ENCODE measurements at places on chromosomes 3 and 15.

GRCh38 chr3:176906046-176906905, 291.0 kb downstream of the TBL1XR1 start:
- no peak for DNase-seq

- DNase-seq, result no peak
Observed at GRCh38 chr15:39124155-39124552, 456.7 kb upstream of the THBS1 start.

- DNase-seq, result no peak
Observed at GRCh38 chr3:126029241-126029640, 54.7 kb downstream of the SLC41A3 start.

DNA sequence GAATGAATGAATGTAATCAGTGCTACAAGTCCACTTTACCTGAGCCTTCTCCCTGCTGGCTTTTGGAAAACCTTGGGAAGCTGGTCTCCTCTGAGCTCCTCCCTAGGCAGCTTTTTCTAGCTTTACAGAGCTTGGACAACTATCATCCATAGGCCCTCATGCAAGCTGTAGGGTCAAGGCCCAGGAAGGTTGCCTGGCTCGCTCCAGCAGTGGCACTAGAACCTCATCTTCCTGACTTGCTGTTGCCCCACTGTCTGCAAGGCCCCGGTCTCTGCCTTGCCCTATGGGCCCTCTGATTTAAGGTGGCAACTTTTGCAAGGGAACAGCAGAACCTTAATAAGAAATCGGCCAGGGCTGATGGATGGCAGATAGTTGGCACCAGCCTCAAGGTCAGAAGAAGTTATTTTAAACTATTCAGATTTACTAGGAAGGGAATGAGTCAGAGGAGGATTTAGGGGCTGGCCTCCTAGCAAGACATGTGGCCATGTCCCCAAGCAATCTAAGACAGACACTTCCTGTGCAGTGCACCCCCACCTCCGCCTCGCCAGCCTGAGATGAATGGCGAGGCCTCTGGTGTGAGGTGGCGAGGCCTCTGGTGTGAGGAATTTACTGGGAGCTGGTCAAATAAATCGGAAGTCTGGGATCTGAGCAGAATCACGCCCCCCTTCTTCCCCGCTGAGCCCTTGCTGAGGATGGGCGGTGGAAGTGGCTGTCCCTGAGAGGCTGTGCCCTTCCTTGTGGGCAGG, 180.8 kb downstream of the MEGF11 start:
- DNase-seq, result no peak

GRCh38 chr3:98705694-98706093, 57.4 kb upstream of the ST3GAL6 start:
- DNase-seq, result no peak

DNA sequence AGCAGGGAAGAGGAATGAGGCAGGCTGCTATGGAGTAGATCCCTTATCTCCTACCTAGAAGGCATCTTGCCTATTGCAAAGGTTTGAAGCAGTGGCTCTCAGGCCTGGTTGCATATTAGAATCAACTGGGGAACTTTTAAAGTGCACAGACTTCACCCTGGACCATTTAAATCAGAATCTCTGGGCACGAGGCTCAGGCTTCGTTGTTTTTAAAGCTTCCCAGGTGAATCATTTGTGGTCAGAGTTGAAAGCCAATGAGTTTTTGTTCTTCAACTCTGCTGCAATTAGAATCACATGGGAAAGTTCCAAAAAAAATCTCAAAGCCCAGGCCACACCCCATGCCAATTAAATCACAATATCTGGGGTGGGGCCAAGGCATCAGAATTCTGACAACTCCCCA, 773.1 kb downstream of the AGBL1 start:
- DNase-seq, result no peak

- DNase-seq, result no peak
Observed at GRCh38 chr3:14822670-14823390, 4.1 kb downstream of the FGD5 start.

DNA sequence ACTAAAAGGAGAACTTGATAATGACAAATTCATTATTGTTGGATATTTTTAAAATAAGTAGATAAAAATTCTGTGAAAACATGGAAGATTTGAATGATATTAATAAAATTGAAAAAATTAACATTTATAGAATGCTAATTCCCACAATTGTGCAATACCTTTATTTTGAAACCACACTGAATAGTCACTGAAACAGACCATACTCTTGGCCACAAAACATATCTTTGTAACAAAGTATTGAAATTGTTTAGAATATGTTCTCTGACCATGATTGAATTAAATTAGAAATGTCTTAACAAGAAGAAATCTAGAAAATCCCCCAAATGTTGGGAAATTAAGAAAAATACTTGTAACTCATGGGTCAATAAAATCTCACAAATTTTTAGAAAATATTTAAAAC, 49.2 kb downstream of the ARHGAP11B start:
- no peak for DNase-seq

DNA sequence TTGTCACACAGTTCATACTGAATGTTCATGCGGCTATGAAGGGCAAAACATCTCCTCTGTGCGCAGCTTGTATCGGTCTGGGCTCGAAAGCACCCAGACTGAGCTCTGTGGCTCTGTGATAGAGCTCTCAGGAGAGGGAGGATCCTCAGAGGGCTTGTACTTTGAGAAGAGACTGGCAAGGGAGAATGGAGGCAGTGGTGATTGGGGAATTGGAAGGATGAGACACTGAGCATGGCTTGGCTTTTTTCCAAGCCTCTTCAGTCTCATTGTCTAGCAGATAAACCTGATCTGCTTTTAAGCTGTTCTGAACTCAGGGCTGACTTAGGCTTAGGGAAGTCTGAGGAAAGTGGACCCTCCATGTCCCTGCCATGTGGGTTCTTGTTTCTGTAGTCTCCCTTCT, 43.0 kb downstream of the RAD54L2 start:
- DNase-seq, result no peak

GRCh38 chr3:39479701-39480414, 12.4 kb downstream of the MOBP start:
- no peak for DNase-seq

- DNase-seq, result no peak
Observed at GRCh38 chr3:197963019-197963637, 3.1 kb downstream of the LMLN start.

DNA sequence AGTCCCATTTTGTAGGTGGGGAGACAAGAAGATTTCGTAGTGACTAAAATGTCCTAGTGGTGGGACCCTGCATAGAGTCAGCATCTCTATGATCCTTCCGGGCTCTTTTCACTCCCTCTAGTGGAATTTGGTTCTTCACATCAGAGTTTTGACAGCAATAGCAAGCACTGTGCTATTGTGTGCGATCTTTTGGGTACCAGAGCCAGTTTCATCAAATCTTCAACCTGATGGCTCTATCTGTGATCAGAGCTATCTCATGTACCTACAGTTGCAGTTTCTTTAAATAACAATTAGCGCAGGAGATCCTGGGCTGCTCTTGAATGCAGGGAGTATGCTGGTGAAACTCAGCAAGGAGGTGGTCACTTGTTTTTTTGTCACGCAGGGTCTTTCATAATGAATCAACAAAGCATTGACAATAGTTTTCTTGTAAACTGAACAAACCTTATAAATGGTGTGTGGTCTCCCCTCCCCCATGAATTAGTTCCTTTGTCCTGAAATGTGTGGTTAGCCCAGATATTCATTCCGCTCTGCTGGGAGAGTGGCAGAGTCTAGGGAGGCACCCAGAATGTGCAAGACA, 257.2 kb upstream of the SOX2 start:
- DNase-seq, result no peak

DNA sequence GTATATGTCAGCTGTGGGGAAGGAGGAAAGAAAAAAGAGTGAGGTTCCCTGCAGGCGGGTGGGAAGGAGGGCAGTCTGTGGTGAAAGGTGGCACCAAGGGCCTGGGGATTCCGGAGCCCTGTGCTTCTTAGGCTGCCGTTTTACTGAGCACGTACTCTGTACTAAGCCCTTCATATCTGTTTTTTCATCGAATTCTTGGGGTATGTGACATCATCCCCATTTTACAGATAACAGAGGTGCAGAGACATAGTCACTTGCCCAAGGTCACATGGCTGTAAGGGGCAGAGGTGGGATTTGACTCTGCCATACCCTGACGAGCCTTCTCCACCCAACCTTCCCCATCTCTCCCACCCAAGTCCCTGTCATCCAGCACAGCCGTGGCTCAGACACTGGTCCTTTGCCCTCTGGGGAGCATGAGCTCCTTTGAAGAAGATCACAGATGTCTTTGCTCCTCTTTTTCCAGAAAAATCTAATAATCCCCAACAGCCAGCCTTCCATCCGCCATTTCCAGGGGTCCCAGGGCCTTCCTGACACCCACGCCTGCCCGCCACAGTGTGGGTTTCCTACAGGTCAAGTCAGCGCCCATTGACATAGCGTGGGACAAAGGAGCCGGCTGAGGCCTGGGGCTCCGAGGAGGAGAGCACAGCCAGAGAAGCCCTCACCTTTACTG, 24.2 kb downstream of the CYP11A1 start:
- peak; percentile 37 for DNase-seq

DNA sequence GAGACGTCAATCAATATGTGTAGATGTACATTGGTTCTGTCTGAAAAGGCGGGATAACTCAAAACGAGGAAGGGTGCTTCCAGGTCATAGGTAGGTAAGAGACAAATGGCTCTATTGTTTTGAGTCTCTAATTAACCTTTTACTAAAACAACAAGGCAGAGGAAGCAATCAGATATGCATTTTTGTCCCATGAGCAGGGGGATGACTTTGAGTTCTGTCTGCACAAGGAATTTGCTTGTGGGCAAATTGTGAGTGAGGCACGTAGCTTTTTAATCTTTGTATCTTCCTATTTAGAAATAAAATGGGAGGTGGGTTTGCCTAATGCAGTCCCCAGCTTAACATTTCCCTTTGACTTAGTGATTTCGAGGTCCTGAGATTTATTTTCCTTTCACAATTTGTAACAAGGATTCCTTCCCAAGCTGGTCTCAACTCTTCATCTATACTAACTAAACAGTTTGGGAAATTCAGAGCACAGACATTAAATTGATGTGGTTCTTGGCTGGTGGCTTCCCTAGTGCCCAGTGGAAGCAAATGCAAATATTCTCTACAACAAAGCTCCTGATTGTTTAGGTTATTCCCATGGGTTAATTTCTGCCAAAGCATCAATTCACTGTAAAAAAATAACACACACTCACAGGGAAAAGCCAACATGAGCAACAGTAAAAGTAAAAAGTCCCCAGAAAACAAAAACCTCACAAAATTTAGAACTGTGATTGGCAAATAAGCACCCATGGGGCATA, 738.8 kb upstream of the SGO1 start:
- DNase-seq, result no peak

GRCh38 chr3:14488286-14489041, 51.7 kb downstream of the GRIP2 start:
- DNase-seq, result peak; percentile 47

DNA sequence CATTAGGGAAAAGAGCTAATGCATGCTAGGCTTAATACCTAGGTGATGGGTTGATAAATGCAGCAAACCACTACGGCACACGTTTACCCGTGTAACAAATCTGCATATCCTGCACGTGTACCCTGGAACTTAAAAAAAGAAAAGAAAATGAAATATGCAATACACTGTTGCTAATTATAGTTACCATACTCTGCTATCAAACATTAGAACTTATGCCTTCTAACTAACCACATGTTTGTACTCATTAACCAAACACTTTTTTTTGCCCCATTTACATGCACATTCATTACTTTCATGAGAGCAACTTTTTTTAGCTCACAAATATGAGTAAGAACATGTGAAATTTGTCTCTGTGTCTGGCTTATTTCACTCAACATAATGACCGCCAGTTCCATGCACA, 253.1 kb downstream of the CGGBP1 start:
- DNase-seq, result no peak

DNA sequence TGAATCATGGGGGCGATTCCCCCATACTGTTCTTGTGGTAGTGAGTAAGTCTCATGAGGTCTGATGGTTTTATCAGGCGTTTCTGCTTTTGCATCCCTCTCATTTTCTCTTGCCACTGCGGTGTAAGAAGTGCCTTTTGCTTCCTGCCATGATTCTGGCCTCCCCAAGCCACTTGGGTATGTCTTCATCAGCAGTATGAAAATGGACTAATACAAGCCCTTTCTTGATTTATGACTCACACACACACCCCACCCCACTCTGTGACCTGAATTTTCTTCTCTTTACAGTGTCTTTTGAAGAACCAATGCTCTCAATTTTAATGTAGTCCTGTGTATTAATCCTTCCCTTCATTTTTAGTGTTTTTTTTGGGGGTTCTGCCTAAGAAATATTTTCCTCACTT, 244.8 kb downstream of the PLCL2 start:
- no peak for DNase-seq

GRCh38 chr15:55230051-55230670, 33.4 kb upstream of the RSL24D1 start:
- DNase-seq, result no peak

DNA sequence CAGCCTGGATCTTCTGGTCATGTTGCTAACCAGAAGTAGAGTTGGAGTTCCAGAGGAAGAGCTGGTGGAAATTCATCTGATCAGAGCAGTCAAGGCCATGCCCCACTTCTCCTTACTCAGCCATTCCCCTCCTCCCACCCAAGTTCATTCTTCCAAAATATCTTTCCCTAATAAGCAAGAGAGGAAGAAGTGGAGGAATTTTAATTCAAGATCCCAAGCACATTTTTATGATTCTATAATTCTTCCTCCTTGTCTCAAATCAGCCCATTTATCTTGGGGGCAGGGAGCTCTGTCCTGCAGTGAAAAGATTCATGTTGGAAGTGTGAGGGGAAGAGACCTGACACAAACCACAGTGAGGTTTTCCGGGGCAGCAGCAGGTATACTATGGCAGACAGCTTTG, 85.0 kb upstream of the GALNT15 start:
- no peak for DNase-seq

DNA sequence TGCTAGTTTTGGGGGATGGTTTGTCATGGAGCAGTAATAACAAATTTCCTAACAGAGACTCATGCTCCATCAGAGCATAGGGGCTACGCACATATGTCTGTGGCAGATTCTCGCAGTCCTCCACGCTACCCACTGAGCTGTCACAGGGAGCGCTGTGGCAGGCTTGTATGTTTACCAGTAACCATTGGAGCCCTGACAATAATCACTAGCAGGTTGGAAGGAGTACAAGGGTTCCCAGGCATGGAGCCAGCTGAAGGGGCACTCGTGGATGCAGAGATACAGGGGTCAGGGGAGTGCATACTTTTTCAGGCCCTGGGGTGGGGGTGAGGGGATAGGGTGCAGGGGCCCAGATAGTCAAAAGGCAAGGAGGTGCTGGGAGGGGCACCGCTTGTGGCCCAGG, 7.9 kb upstream of the GP9 start:
- peak; percentile 61 for DNase-seq

- no peak for DNase-seq
Observed at GRCh38 chr15:62505762-62506161, 340.7 kb upstream of the C2CD4B start.

DNA sequence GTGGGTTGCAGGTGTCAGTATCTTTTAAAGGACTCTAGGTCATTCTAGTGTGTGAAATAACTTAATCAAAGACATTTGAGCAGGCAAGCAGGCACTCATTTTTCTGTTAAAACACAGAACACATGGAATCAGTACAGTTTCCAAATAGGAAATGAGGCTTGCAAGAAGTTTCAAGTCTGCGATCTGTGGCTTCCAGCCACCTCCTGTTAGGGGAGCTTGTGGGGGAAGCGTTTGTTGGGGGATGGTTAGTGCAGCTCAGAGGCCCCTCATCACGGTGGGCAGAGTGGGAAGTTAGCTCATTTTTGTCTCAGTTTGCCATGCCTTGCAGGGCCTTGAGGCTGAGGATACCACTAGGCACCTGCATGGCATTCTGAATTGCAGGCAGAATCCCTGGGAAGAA, 59.9 kb downstream of the SLC6A11 start:
- DNase-seq, result no peak

GRCh38 chr15:98528046-98528725, 120.2 kb upstream of the IGF1R start:
- no peak for DNase-seq

Measured in upper lobe of right lung (tissue), 1 donor.